ENCODE measurements at places on chromosomes 16 and 17. TPM values are rescaled to one million over a fixed set of nuclear protein-coding genes. Genes with fewer than 3 reads are reported as not detected.

GRCh38 chr16:58306327-58306726, 11.5 kb upstream of the PRSS54 start:
- DNase-seq, result peak; percentile 24

DNA sequence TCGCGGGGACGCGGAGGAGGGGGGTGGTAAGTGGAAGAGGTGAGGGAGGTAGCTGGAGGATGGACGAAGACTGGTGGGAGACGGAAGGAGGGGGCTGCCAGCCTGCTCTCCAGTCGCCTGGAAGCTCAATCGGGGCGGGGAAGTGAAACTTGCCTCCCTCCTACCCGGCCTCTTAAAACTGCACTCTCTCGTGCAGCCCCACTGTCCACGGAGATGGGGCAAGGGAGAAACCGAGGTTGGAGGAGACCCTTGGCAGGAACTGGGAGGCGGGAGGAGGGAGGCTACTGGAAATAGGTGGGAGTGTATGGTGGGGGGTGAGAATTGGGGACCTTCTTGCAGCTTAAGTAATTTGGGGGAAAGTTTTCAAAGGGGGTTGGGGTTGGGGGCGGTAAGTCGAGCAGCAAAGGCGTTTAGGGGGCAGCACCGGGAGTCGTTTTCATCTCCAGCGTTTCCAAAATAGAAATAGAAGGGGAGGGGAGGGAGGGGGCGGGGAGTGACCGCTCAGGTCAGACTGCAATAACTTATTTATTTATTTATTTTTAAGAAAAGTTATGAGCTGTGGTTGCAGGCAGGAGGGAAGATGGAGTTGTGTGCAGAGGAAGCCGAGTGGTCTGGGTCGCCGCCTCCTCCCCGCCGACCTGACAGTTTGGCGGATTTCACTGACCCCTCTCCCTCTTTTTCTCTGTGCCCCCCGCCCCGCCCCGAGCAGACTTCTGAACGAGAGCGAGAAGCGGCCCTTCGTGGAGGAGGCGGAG, 1.4 kb downstream of the SOX9 start:
- DNase-seq, result peak; percentile 58

DNA sequence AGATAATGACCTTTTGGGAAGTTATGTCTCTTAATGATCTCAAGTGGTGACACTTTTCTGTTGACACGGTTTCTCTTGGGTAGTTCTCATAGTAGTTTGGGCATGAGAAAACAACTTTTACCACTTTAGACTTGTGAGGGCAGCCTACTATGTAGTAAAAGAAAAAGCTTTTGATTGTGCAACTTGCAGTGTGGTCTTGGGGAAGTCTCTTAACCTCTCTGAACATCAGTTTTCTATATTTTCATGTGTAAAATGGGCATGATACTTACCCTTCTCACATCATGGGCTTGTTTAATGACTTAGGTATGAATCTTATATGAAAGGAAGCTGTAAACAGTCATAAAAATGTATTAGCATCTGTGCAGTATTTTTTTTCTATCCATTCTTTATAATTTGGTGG, 11.2 kb downstream of the NF1 start:
- no peak for DNase-seq

GRCh38 chr17:9361188-9361955, 214.2 kb downstream of the STX8 start:
- DNase-seq, result peak; percentile 89

DNA sequence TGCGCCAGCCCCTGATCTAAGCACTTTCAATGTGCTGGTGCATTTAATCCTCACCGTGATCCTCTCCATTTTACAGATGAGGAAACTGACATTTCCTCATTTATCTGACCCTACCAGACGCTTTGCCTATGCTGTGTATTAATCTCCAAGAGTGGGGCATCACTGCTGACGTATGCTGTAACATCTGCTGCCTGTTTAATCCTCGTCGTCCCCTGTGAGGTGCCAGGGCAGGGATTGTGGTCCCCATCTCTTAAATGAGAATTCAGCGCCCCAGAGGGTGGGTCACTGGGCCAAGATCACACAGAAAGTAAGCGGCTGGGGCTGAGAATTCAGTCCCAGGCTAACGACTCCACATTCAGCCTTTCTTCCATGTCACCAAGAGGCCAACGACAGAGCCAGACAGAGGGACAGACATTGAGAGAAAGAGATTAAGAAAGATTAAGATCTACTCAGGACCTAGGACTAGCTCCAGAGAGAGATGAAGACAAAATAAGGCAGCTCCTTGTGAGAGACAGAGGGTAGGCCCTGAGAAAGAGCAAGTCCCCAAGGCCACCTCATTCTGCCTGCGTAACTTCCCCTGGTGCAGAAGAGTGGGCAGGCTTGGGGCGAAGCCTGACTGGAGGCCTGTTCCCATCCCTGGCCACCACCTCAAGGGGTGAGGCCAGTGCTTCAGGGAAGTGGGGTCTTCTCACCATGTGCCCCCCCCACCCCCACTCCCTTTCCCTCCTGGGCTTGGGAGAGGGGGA, 13.5 kb downstream of the CACNA1G start:
- no peak for DNase-seq

GRCh38 chr17:47076171-47076570, 97.1 kb upstream of the RPRML start:
- peak; percentile 73 for DNase-seq

The CDYL2 gene
- polyA plus RNA-seq, result 0.93 TPM

- DNase-seq, result peak; percentile 91
Observed at GRCh38 chr16:75238132-75238852, 13.1 kb downstream of the BCAR1 start.

The SHBG gene
- 0.38 TPM for polyA plus RNA-seq

DNA sequence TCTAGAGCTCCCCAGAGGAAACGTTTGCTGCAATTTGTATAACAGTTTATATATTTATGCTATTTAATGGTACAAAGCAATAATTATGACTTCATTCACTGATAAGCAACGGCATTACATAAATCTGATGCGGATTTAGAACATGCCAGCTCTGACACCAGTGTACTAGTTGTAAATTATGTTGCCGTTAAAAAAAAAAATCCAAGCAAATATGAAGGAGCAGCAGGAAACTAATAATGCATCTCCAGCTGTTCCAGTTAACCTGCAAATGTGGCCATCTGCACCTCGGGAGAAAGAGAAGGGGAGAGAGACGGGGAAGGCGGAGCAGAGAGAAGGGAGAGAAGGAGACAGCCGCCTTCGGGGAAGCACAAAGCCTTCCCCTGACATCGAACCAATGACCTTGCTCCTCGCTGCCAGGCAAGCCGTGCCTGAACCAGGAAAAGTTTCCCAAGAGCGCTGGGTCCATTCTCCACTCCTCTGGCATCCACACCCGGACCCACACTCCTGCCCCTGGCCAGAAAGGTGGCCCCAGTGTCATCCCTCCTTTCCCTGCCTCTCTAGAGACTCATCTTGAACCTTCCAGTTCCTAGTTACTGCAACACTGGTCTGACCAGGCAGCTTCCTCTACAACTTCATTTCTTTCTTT, 174.8 kb downstream of the C16orf78 start:
- DNase-seq, result no peak

DNA sequence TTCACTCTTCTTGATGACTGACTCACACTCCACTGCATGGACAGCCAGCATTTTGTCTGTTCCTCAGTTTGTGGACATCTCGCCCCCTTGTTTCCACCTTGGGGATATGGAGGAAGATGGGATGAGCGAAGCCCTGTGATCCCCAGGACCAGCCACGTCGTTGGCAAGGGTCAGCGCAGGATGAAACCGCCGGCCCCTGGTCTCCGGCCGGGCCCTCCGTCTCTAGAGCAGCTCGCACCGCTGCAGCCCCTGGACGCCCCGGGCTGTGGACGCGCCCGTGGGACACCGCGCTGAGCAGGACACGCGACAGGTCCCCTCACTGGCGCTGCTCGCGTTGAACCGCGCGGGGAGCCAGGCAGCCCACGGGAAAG, 604 bp upstream of the ZC3H18 start:
- DNase-seq, result peak; percentile 7

DNA sequence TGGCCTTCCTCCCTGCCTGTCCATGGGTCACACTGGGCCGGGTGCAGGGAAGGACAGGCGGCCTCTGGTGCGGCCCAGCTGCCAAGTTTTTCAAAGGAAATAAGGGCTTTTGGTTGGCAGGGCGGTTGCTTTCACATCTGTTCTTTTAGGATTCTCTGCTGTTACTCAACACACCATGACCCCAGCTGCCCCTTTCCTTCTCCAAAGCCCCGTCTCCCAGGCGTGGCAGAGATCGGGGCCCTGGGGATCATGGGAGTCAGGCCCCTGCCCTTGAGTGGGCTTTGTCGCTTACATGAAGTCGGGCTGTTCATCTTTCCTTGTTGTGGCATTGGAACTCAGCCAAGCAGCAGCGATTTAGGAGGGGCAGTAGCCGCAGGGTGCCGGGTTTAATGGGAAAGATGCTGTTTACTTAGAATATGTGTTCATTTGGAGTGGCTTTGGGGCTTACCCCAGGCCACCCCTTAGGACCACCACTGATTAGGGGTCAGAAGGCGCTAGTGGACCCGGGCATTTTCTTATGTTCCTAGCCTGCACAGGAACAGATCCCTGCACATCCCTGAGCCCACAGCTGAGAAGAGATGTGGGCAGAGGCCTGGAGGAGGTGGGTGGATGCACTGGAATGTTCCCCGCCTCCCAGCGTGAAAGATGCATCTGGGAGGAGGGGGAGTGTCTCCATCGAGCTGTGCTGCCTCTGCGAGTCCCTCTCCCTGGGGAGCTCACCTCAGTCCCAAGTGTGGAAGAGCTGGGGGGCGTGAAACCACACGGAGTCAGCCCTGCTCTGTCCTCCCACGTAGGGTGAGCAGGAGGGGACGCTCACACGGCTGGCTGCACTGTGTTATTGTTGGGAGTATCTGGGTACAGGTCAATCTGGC, 6.8 kb upstream of the ADCY7 start:
- DNase-seq, result no peak

- peak; percentile 48 for DNase-seq
Observed at GRCh38 chr17:80959330-80960036, 32.2 kb upstream of the CHMP6 start.

- DNase-seq, result no peak
Observed at GRCh38 chr17:82921426-82921825, 81.6 kb upstream of the ZNF750 start.

DNA sequence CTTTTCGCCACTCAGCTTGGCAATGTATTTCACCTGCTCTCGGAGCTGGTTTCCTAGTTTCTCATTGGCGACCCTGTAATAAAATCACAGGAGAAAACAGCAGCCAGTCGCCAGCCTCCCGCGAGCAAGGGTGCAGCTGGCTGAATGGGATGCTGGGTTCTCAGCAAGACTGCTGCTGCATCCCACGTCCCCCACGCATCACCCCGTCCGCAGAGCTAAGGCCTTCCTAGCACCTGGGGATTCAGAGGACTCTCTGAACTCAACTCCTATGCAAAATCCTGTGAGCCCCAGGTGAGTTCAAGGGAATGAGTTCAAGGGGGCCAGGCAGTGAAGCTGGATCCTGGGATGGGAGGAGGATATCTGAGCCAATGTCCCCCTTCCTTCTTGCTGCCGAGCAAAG, 29.3 kb downstream of the DHX38 start:
- DNase-seq, result no peak

The PPM1E gene
- 0.03 TPM for polyA plus RNA-seq

- DNase-seq, result no peak
Observed at GRCh38 chr17:78239489-78239931, 8.1 kb downstream of the TMEM235 start.

DNA sequence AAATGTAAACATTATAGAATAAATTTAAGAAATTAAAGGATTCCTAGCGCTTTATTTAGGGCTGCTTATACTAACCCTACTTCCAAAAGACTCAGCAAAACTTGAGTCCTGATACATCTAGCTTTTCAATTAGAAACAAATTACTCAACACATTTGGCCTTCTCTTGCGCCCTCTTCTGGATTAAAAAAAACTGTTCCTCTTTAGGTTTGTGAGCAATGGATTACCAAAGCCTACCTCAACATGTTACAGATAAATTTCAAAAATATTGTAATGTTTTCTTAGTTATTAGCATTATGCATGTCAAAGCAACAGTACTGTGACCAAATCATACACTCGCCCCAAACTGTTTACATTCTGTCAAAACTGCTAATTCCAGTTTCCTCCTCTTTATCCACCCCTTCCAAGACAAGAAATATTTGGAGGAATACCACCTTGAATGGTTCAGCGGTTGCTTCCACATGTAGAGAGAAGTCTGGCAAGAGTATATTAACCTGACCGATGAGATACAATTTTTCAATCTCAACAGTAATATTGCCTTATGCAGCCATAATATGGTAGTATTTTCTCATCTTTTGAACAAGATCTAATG, 2.7 kb downstream of the NUFIP2 start:
- DNase-seq, result peak; percentile 77

- no peak for DNase-seq
Observed at GRCh38 chr17:77090476-77090875, 50.3 kb upstream of the SEC14L1 start.

DNA sequence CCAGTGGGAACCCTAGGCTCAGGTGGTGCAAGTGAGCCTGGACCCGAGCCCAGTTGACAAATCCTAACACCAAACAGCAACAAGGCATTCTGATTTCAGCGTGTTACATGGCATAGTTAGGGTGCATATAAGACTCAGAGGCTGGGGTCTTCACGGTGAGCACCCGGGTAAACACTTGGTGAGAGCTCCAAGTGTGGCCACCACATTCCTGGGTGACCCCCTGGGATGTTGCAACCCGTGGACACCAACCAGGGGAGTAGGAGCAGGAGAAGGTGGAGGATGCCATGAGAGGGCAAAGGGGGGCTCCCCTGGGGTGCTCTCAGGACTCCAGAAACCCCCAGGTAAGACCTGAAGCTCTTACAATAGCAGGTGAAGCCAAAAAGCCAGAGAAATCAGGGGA, 69.9 kb upstream of the CDH5 start:
- DNase-seq, result no peak

DNA sequence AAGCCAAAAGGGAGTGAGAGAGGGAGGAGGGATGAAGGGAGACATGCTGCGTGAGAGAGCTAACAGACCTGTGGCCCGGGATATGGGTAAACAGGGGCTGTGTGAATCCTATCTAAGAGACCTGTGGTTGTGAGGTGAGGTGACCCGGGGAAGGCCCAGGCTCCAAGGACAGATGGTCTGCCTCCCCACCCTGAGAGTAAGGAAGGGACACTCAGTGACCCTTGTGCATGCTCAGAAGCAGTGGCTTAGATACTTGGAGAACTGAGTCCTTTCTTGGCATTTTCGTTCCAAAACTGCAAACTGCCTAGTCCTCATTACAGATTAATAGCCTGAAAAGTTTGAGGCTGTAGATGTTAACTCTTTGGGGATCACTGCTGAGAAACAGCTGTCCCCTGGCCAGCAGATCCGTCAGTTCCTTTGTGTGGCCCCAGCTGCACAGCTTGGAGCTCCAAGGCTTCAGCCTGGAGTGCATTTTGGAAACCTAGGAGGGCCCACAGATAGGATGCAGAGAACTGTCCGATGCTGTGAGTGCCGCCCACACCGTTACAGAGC, 121.6 kb downstream of the SMG6 start:
- DNase-seq, result no peak

DNA sequence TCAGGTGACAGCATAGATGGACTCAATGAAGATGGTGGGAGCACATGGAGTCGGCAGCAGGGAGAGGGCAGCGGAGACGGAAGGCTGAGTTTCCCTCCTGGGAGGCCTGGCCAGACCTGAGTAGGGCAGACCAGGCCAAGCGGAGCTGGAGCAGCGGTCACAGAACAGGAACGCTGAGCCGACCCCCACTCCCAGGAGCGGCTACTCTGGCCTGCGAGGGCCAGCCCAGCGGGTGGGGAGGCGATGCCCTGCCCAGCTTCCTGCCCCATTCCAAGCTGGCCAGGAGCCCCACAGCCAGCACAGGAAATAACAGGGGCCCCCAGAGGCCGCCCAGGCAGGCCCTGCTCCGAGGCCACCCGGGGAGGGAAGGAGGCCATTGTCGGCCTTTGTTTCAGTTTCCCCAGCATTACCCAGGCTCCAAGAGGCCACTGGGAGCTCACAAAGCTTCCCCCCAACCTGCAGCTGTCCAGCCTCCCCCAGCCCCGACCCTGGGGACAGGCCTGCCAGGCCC, 79.8 kb downstream of the ZNF423 start:
- DNase-seq, result no peak

The MVP gene
- 231 TPM for polyA plus RNA-seq

Data from IMR-90 (cell line).